ENCODE measurements at places on chromosomes 1 and 21. TPM values are rescaled to one million over a fixed set of nuclear protein-coding genes. Genes with fewer than 3 reads are reported as not detected.

GRCh38 chr1:180167721-180168467 is 13.2 kb downstream of the QSOX1 start:
- DNase-seq, result no peak

GRCh38 chr1:192513697-192514096 is 61.9 kb upstream of the RGS1 start:
- no peak for DNase-seq

The ARHGAP29 gene
- total RNA-seq, result 29.1 TPM

GRCh38 chr1:59394706-59395425 is 98.0 kb downstream of the FGGY start:
- no peak for DNase-seq

DNA sequence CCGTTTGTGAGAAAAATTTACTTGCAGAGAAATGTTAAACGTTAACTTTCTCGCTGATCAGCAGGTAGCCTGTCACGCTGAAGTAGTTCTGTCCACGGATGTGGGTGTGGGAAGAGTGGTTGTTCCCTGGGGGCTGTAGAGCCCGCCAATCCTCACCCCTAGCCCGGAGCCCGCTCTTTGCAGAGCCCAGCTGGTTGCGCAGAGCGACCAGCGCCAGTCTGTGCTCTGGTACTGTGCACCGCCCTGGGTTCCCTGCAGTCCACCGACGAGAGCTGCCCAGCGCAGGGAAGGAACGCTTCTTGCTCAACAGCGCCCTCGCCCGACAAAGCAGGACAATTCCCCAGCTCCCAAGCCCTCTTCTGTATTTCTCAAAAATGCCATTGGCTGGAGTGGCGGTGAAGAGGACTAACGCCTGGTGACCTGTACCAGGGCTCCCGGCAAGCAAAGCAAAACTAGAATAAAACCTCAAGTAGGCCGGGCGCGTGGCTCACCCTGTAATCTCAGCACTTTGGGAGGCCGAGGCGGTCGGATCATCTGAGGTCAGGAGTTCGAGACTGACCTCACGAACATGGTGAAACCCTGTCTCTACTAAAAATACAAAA is 3.3 kb downstream of the RIPPLY3 start:
- peak; percentile 76 for DNase-seq

GRCh38 chr1:69976896-69977295 is 228.5 kb downstream of the LRRC40 start:
- no peak for DNase-seq

All from muscle of leg (tissue), 16 donors.